ENCODE measurements at places on chromosomes 1 and 21. TPM values are rescaled to one million over a fixed set of nuclear protein-coding genes. Genes with fewer than 3 reads are reported as not detected.

IL23R gene
- not detected for total RNA-seq

GRCh38 chr1:59100708-59101374 lies 196.1 kb upstream of the FGGY start:
- DNase-seq, result no peak

SHE gene
- total RNA-seq, result 30.5 TPM

GRCh38 chr21:31443736-31444521 lies 99.9 kb upstream of the TIAM1 start:
- DNase-seq, result no peak

GRCh38 chr1:11158720-11159321 lies 30.3 kb upstream of the ANGPTL7 start:
- peak; percentile 22 for DNase-seq

PCSK9 gene
- total RNA-seq, result 8.6 TPM

- DNase-seq, result no peak
These were observed 87.8 kb downstream of the MRPL37 start for GRCh38 chr1:54287801-54288211.

GRCh38 chr1:15786581-15786980 lies 20.9 kb downstream of the UQCRHL start:
- no peak for DNase-seq

- peak; percentile 56 for DNase-seq
These were observed 30.0 kb upstream of the EPS8L3 start for GRCh38 chr1:109793486-109794318.

F13B gene
- total RNA-seq, result not detected

- no peak for DNase-seq
These were observed 141.2 kb downstream of the RWDD3 start for GRCh38 chr1:95375174-95375573.

GRCh38 chr1:31637915-31638673 lies 6.6 kb downstream of the PEF1 start:
- no peak for DNase-seq

DNA sequence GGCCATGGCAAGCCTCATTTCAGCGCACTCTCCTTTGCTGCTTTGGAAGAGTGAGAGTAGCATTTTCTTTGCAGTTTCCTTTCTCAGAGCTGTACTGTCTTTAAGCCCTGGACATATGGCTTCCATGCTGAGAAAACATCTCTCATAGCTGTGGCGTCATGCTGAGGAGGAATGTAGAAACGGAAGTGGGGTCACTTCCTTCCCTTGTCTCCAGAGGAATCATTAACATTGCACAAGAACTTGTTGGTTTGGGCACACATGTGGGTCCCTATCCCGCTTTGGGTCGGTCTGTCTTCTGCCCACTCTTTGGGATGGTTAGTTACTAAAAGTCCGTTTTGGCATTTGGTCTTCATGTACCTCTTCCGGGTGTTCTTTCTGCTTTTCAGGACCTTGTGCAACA lies 5.6 kb downstream of the MFN2 start:
- no peak for DNase-seq

- DNase-seq, result no peak
These were observed 9.3 kb downstream of the SLC26A9 start for GRCh38 chr1:205933671-205934618.

DNA sequence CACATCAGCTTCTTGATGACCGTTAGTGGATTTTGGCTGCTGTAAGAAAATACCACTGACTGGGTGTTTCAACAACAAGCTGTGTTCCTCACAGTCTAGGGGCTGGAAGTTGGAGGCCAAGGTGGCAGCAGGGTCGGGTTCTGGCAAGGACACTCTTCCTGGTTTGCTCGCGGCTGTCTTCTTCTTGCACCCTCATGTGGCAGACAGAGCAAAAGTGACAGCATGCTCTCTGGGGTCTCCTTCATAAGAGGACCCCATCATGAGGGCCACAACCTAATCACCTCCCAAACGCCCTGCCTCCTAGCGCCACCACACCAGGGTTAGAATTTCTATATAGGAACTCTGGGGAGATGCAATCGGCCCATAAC lies 18.6 kb upstream of the TSPEAR start:
- peak; percentile 9 for DNase-seq

DNA sequence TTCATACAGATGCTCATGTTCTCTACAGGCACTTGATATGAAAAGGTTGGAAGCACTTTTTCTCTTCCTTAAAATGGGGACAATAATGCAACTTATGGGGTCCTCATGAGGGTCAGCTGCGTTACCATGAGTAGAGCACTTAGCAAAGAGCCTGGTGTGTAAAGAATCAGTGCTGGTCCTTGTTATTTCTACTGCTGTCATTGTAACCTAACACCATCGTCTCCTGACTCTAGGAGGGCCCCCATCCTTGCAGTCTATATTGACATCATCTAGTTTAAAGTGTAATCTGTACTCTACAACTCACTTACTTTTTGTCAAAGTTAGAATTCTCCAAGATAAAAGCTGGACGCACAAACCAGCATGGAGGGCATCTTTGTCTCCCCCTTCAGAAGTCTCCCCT lies 2.4 kb downstream of the CAPN9 start:
- DNase-seq, result no peak

GRCh38 chr1:235366286-235366685 lies 941 bp upstream of the TBCE start:
- no peak for DNase-seq

LCE3E gene
- total RNA-seq, result not detected

KCNE2 gene
- total RNA-seq, result 2.2 TPM

SYT2 gene
- not detected for total RNA-seq

PEX14 gene
- 17.9 TPM for total RNA-seq

DNA sequence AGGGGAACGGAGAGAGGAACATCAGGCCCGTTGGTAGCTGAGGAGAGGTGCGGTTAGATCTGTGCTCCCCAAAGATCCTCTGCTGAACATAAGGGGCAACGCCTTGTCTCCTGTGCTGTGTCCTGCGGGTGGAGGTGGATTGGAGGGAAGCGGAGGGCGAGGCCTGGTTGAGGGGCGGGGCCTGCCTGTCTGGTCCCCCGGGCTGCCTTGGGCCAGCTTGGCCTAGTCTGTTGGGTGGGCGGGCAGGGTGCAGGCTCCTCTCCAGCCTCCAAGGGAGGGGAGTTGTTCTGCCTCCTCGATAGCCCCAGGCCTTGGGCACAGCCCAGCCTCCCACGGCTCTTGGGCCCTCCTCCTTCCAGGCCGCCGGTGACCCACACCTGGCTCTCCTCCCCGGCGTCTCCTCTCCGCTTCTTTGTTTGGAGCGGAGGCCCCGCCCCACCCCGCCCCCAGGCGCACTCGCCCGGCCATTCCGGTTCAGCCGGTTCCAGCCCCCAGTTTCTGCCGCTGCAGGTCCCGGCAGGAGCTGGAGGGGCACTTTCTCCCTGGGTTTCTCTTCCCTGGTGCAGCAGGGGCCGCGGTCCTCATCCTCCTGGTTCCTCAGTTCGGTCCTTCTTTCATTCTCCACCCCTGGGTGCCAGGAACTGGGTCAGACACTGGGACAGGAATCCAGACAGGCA lies 19.4 kb downstream of the PTPRF start:
- no peak for DNase-seq

DNA sequence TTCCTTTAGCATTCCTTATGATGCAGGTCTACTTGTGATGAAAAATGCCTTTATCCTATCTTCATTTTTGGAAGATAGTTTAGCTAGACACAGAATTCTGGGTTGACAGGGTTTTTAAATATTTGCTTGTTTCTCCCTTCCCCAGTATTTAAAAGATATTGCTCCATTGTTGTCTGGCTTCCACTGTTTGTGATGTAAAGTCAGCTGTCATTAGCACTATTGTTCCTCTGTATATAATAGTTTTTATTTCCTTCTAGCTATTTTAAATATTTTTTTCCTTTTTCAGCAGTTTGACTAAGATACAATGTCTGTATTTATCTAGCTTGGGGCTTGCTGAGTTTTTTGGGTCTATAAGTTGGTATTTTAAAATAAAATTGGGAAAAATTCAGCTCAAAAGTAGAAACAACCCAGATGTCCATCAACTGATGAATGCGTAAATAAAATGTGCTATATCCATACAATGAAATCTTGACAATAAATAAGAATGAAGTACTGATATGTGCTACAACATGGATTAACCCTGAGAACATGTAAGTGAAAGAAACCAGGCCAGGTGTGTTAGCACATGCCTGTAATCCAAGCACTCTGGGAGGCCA lies 11.2 kb downstream of the IFT25 start:
- no peak for DNase-seq

GRCh38 chr1:180270530-180271271 lies 40.6 kb downstream of the LHX4 start:
- DNase-seq, result no peak

DNA sequence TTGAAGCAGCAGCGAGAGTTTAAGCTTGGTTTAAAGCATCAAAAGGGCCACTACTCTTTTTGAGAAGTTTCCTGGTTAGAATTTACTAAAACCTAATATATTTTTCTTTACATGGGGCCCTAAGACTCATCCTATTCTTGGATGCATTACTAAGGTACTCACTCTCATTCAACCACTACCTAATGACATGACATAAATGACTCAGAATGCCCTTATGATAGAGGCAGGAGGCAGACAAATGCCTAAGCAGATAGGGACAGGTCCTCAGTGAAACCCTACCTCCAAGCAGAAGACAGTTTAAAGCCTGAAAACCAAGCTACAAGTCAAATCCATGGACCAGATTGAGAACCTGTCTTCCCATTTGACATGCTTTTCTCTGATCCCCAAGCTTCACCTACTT lies 34.3 kb upstream of the SLC35A3 start:
- DNase-seq, result no peak

DNA sequence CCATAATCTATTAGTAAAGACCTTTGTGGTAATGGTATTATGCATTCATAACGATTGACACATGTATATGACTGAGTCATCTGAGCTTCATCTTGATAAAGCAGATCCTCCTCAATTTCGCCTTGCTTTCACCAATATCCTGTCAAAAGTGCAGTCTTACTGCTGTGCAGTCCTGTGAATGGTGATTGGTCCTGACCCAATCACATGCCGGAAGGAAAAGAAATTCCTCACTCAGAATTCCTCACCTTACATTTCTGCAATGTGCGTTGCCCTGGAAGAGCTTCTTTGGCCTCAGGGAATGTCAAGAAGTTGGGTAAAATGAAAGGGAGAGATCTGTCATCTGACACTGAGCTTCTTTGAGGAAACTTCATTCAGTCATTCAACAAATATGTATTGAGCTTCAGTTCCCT lies 121.0 kb upstream of the TSPAN2 start:
- DNase-seq, result no peak

DNA sequence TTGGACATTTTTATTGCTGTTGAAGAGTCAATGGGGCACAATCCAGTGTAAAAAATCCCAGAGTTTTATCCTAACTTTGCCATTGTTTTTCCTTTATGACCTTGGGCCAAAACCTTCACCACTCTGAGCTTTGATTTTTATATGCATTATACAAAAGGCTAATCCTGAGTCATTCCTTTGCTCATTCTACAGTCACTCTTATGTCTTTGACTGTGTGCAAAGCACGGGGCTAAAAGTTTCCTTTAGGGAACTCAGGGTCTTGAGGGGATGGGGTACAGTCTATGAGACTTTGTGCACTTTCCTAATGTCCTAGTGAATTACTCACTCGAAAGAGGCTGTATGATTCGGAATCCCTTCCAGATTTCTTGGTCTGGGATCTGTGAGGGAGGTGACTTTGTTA lies 543.2 kb upstream of the CAMK1G start:
- DNase-seq, result no peak

TACSTD2 gene
- 5.0 TPM for total RNA-seq

GRCh38 chr1:221712776-221713431 lies 29.0 kb downstream of the DUSP10 start:
- DNase-seq, result no peak

DNA sequence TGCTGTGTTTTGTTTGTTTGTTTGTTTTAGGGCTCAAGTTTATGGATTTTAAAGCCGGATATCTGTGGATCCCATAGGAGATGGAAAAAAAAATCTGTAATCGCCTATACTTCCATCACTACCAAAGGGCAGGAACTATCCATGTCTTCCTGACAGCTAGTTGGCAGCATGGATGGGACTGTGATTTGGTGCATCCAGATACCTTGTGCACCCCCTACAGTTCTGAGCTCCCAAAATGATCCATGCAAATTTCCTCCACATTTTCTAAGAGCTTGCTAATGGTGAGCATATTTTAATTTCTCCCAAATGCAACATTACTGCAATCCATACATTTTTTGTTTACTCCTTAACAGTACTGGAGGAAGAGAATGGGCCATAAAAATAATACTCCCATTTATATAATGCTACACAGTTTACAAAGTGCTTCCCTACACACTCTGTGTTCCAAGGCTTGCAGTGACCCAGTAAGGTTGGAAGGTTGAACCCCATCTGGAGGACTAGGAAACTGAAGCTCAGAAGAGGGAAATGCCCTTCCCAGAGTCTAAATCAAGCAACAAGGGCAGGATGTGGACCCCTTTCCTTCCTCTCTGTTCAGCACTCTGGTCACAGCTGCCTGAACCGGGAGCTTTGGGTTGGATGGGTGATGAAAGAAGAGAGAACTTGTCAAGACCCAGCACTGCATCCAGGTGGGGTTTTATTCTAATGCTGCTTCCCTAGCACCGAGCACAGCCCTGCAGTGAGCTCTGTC lies 48.0 kb downstream of the CAPN8 start:
- DNase-seq, result no peak

TRPM2 gene
- 9.9 TPM for total RNA-seq

- DNase-seq, result no peak
These were observed 32.2 kb downstream of the TFAP2E start for GRCh38 chr1:35605071-35605866.

DNA sequence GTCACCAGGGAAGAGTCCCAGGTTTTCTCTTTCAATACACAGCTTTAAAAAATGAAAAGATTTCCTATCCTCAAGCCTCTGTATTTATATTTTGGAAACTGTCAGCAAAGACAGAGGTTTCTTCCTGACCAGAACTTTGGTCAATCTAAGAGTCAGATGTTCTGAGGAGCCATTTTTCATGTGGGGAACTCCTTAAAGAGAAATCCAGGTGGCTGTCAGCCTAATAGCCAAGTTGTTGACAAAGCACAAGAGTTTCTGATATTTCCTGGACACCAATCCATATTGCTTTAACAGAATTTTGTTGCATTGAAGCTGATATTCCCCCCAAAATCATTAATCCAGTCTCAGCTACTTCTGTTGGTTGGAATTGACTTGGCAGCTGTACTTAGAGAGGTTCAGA lies 318.6 kb upstream of the NFIA start:
- DNase-seq, result no peak

DNA sequence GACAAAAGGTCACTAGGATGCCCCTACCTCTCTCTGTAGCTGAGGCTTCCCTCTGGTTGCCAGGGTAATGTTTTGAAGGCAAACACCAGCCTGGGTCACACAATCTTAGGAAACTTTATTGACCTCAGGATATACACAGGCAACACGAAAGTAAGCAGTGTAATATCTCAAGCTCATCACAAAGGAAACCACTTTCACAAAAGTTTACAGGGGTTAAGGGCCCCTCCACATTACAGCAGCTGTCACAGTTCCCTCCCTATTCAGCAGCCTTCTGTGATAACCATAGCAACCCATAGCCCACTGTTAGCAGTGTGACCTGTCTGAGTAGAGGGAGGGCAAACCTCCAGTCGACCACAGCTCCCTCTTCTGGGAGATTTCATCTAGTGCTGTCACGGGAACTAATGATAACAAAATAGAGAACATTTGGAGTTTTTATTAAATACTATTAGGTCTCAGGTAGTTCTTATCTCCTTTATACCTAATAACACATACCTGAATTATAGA lies 149.8 kb downstream of the PTPRC start:
- DNase-seq, result no peak

Measured in sciatic nerve (tissue), 2 donors.